ENCODE measurements at places on chromosomes 5 and 9. TPM values are rescaled to one million over a fixed set of nuclear protein-coding genes. Genes with fewer than 3 reads are reported as not detected.

SLC4A9 gene
- total RNA-seq: not detected

DNA sequence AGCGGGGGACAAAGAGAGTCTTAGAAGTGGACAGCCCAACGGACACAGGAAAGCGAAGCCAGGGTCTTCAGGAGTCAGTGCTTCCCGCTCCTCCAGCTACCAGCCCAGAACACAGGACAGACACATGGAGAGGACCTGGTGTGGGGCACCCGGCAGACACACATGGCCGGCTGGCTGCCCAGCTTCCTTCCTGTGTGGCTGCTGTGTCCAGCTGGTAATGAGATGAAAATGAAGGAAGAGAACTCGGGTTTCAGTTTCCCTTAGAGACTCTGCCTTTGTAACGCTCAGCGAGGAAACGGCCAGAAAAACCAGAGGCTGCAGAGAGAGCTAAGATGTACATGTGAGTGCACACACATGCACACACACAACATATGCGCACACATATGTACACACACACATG, 87.5 kb downstream of the SECISBP2 start:
- no peaks in the 10 kb centered on the region for H3K27me3 ChIP-seq
- no peak for DNase-seq
- no peaks in the 10 kb centered on the region for H3K36me3 ChIP-seq
- H3K4me1 ChIP-seq: no peaks in the 10 kb centered on the region
- no peak overlapping the region for H3K4me3 ChIP-seq

DNA sequence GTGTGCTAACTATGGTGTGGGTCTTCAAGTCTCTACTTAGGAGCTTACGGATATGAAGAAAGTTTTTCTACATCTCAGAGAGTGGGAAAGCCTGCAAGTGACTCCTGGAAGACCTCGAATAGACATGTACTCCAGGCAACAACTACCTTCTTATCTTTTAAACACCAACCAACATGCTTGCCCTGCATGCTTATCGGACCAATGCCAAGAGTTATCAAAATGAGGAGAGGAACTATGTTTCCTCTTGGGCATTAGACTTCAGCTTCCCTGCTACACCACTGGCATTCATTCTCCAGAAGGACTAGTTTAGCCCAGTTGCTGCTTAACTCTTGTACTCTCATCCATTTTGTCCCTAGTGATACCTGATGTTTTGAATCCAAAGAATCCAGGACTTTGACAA, 74.7 kb upstream of the MAN2A1 start:
- no peaks in the 10 kb centered on the region for H3K36me3 ChIP-seq
- no peak overlapping the region for H3K27ac ChIP-seq
- H3K27me3 ChIP-seq: no peaks in the 10 kb centered on the region
- DNase-seq: no peak
- no peaks in the 10 kb centered on the region for H3K4me1 ChIP-seq

GARIN3 gene
- total RNA-seq: not detected

DNA sequence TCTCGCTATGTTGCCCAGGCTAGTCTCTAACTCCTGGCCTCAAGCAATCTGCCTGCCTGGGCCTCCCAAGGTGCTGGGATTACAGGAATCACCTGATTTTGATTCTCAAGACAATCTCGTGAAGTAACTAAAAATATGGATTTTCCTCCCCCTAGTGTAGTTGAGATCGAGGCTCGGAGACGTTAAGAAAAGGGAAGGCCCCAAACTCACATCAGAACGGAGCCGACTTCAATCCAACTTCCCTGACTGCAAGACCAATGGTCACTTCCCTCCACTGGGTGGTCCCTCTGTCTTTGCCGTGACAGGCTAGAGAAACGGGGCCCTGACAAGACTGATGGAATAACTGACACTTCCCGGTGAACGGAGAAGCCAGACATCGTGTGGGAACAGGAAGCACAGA, 28.3 kb downstream of the BARHL1 start:
- H3K4me3 ChIP-seq: no peak overlapping the region
- H3K36me3 ChIP-seq: peaks cover 24% of the 10 kb centered on the region
- no peak for DNase-seq
- no peak overlapping the region for H3K27ac ChIP-seq
- H3K4me1 ChIP-seq: peaks cover 6% of the 10 kb centered on the region
- H3K27me3 ChIP-seq: no peaks in the 10 kb centered on the region

AJM1 gene
- 4.2 TPM for total RNA-seq

COL5A1 gene
- total RNA-seq: 1,568 TPM

PCA3 gene
- not detected for total RNA-seq

All from astrocyte (in vitro differentiated cells and primary cell).